ENCODE measurements at places on chromosomes 6 and 20.

DNA sequence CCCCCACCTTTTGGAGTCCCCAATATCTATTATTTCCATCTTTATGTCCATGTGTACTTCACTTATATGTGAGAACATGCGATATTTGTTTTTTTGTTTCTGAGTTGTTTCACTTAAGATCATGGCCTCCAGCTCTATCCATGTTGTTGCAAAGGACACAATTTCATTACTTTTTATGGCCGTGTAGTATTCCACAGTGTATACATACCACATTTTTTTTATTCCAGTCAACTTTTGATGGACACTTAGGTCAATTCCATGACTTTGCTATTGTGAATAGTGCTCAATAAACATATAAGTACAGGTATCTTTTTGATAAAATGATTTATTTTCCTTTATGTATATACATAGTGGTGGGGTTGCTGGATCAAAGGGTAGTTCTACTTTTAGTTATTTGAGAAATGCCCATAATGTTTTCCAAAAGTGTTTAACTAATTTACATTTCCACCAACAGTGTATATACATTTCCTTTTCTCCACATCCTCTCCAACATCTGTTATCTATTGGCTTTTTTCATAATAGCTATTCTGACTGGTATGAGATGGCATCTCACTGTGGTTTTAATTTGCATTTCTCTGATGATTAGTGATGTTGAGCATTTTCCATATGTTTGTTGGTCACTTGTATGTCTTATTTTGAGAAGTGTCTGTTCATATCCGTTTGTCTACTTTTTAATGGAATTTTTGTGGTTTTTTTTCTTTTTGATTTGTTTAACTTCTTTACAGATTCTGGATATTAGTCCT, 34.0 kb upstream of the COL10A1 start:
- no peak for DNase-seq

DNA sequence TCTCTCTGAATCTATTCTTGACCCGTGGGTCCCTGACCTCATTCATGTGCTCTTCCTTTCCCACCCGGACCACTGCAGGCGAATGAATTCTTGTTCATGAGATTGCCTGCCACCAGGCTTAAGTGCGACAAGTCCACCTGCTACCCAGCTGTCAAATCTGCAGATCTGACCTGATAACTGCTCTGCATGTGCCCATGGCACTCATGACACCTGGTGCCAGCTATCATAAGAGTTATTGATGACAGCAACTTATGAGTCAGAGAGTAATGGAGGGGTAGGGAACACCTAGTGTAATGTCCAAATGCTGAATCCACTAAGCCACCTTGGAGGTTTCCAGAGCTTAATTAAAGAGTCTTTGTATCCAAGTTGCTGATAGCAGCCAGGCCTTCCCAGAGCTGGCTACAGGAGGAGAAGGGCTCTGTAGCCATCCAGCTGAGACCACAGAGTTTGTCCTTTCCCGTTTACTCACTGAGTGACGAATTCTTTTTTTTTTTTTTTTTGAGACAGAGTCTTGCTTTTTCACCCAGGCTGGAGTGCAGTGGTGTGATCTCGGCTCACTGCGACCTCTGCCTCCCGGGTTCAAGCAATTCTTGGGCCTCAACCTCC, 17.4 kb downstream of the SHLD1 start:
- DNase-seq: no peak

DNA sequence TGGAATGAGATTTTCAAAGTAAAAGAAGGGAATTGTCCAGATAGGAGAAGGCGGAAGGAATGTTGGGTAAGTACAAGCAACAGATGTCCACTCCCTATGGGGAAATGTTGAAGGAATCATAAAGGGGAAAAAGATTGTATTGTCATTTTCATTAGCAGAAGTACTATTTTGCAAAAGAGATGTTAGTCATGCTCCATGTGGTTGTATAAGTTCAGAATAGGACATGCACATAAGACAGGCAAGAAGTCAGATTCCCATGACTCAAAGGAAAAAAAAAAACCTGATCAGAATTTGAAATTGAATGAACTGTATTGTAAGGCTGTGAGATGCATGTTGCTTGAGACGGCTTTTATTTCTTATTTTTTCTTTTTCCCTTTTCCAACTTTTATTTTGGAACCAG, 36.8 kb downstream of the GRM1 start:
- DNase-seq: no peak

DNA sequence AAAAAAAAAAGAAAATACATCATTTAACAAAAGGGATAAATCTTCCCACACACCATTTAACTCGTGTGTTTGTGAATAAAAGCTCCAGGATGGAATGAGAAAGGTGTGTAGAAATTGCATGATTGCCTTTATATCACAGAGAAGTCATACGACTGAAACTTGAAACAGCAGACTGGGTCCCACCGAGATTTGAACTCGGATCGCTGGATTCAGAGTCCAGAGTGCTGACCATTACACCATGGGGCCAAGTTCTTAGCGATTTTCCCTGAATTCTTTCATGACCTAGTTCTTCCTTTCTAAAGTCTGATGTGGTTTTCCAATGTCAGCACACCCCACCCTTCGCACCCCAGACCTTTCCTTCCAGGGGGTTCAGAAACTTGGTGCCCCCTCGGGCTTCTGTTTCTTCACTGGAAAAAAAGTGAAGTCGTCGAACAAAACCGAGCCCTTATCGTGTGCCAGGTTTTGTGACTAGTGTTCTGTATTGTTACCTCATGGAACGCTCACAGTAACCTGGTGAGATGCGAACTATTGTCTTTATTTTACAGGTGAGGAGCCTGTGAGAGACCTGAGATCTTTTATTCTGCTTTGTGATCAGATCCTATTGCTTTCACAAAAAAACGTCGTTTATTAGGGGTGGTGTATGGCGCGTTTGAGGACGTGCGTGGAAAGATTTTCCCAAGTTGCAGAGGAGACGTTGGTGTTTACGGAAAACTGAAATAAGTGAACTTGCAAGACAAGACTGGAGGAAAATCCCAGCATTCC, 120.8 kb downstream of the OR2B2 start:
- DNase-seq: peak; percentile 35

DNA sequence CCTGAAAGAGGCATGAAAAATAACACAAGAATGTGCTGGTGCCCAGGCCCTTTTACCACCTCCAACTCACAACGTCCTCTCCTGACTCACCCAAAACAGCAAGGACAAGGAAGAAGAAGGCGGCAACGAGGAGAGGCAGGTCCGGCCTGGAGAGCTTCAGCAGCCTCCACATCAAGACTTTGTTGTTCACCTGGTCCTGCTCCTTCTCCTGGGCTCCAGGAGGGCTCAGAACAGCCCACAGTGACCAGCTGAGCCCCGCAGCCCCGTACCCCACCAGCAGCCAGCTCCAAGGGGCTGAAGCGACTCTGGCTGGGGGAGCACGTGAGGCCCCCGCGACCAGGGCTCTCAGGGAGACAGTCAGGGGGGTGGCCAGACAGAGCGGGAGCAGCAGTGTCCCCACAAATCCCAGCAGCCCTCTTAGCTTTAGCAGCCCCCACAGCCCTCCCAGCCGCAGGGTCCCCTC, 857 bp downstream of the TAP2 start:
- DNase-seq: no peak
